ENCODE measurements at places on chromosomes 2 and 18.

GRCh38 chr18:55997151-55997561, 409.2 kb upstream of the TCF4 start:
- no peak for DNase-seq

GRCh38 chr18:60812921-60813320, 440.3 kb upstream of the MC4R start:
- DNase-seq: no peak

DNA sequence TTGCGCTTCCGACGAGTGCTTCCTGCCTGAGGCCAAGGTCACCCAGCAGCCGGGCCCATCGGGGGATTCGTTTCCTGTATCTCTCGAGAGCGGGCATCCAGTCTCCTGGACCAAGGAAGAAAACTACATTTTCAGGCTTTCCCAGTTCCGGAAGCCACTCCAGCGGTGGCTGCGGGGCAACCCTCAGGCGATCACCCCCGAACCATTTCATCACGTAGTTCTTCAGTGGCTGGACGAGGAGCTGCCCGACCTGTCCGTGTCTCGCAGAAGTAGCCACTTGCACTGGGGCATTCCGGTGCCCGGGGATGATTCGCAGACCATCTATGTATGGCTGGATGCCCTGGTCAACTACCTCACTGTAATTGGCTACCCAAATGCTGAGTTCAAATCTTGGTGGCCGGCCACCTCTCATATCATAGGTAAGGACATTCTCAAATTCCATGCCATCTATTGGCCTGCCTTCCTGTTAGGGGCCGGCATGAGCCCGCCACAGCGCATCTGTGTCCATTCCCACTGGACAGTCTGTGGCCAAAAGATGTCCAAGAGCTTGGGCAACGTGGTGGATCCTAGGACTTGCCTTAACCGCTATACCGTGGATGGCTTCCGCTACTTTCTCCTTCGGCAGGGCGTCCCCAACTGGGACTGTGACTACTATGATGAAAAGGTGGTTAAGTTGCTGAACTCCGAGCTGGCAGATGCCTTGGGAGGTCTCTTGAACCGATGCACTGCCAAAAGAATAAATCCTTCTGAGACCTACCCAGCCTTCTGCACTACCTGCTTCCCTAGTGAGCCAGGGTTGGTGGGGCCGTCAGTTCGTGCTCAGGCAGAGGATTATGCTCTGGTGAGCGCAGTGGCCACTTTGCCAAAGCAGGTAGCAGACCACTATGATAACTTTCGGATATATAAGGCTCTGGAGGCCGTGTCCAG, 1.0 kb downstream of the MARS2 start:
- no peak for DNase-seq

- no peak for DNase-seq
Observed at GRCh38 chr2:18566145-18566769, 5.8 kb upstream of the RDH14 start.

- DNase-seq: no peak
Observed at GRCh38 chr2:17754773-17755425, 961 bp downstream of the GEN1 start.

DNA sequence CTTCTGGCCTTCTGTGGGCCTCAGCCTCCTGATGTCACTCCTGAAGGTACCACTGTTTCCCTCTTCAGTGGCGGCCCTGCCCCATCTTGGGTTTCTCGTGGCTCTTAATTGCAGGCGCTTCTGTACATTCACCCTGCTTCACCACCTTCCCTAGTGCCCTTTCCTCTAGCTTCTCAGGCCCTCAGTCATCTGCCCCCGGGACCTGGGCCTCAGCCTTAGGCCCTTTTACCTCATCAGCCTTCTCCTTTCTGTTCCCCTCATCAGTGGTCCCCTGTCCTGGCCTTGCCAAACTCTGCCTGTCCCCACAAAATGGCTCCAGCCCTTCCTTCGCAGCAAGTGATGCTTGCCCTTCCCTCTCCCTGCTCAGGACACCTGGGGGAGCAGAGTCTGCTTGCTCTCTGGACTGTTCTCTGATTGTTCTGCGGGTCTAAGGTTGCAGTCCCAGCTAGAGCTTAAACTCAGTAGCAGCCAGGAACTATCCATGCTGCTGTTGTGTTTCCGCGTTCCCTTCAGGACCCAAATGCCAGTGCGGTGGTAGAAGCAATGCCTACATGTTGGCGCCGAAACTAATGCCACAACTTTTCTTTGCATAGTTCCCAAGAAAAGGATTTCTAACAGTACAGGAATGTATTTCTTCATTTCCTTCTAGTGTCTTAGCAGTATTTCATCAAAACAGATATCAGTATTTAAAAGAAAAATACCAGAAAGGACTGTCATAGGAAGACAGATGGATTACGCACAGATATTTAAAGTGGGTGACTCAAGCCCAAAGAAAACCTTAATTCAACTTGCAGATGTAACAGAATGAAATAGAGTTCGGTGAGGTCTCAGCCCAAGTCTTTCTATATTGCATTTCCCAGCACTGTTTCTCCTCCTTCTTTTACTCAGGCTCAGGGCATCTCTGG, 7.5 kb downstream of the ASB1 start:
- DNase-seq: no peak

DNA sequence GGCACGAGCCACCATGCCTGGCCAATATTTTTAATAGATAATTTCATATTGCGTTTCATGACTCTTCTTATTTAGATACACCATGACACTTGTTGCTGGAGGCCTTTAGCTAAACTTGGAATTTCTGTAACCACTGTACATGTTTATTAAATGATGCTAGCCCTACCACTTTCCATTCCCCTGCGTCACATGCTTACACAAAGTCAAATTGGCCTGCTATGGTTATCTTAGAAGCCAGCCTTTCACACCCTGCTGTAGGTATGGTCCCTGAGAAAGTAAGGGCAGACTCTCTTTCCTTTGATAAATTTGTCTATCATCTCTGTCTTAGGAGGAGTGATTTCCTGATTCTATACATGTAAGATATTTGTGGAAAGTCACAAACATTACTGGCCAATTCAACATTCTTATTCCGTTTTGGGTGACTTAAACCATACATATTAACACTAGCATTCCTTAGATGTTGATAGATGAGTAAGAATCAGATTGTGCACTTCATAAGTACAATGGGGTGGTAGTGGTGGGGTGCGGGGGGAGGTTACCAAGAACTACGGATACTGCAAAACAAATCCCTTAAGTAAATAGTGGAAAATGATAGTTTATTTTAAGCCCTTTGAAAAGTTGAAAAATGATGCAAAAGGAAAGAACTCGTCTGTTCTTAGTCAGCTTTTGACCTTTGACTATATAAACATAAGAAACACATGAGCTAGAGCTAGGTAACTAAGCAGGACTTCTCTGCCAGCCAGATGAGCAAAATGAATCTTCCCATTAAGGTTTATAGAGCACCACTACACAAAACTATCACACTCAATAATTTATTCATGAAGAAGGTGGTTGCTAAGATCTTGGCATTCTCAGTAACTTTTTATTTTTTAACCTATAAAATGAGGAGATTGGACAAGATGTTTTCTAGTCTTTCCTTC, 7.9 kb upstream of the NDUFV2 start:
- no peak for DNase-seq

DNA sequence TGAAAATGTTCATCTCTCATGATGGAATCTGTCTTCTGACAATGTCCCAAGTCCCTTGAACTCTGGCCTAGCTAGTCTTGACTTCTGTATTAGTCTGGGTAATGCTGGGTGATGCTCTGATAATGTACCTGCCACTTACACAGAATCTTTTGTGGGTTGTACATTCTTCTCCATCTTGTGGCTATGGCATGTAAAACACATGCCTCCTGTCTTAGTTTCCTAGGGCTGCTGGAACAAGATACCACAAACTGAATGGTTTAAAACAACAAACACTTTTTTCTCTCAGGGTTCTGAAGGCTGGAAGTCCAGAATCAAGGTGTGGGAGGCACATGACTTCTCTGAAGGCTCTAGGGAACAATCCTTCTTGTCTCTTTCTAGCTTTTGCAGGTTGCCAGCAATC, 57.1 kb downstream of the RAPGEF4 start:
- DNase-seq: no peak

DNA sequence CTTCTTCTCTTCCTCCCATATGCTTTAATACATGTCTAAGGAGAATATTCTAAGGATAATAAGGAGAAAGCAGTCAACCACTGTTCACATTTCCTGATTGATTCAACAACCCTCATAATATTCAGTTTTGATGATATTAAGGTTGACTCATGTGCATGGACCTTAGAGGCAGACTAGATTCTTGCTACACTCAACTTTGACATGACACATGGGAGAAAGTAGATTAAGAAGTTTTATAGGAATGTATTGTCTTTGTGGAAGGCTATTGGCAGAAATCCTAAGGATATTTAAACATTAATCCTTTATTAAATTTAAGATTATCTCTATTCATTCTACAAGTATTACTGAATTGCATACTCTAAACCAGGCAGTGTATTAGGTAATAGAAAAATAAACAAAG, 309.1 kb upstream of the CYRIA start:
- no peak for DNase-seq

DNA sequence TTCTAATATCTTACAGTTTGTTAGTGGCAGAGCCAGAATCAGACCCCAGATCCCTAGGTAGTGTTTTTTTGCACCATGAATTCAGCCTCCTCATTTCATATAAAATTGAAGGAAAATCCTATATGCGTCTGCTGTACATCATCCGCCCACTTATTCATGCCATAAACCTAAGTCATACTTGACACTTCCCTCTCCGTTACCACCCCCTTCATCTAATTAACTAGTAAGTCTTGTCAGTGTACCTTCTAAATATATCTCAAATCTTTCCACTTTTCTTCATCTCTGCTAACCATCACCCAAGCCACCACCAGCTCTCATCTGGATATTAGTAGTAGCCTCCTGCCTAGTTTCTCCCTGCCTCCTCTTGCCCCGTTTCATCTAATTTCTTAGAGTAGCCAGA, 248.7 kb upstream of the SIX3 start:
- DNase-seq: no peak

GRCh38 chr2:101817481-101817880, 120.0 kb downstream of the MAP4K4 start:
- no peak for DNase-seq

DNA sequence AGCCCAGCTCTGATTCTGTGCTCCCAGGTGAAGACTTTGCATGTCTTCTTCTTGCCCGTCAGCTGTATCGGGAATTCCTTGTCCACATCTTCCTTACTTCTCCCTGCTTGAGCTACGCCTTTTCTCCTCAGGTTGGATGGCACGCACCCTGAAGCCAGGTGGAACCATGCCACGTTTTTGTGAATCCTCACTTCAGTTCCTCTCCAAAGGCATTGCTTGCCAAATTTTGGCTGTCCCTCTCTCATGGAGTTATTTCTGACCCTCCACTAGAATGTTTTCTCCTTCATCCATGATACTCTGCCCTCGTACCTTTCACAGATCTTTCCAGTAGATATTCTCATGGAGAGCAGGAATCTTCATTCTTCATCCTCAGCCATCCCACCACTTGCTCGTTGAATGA, 20.2 kb downstream of the ZCCHC2 start:
- DNase-seq: no peak

DNA sequence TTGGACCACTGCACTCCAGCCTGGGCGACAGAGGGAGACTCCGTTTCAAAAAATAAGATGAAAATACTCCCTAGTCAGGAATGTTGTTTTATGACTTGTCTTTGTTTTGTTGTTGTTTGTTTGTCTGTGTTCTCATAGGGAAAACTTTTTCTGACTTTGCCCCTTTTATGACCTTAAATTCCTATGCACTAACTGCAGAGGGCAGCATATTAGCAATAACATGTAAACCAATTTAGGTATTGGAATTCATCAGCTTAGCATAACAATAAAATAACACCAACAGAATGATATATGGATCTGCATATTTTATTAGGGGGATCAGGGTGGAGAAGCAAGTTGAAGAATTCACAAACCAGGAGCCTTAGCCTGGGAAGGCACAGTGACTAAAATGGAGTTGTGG, 631.5 kb downstream of the SUCLG1 start:
- no peak for DNase-seq

- DNase-seq: no peak
Observed at GRCh38 chr2:95297639-95298395, 670 bp downstream of the KCNIP3 start.

GRCh38 chr2:2848621-2849333, 517.7 kb upstream of the MYT1L start:
- no peak for DNase-seq

GRCh38 chr2:168355779-168356476, 100.1 kb upstream of the CERS6 start:
- DNase-seq: no peak
